Glomerular endothelial cell (primary cell): ENCODE measurements at places on chromosomes 11 and 22. TPM values are rescaled to one million over a fixed set of nuclear protein-coding genes. Genes with fewer than 3 reads are reported as not detected.

- DNase-seq = no peak
Observed at GRCh38 chr22:21634844-21635243, 2.3 kb downstream of the CCDC116 start.

The CAPN5 gene
- 7.1 and 8.8 TPM in 2 replicates for total RNA-seq

- no peak for DNase-seq
Observed at GRCh38 chr11:44466531-44467205, 98.8 kb upstream of the CD82 start.

The CD3G gene
- total RNA-seq = not detected in 2 replicates

The KDM4D gene
- 0.58 and 0.99 TPM in 2 replicates for total RNA-seq

The SLCO2B1 gene
- 0.97 and 5.4 TPM in 2 replicates for total RNA-seq

DNA sequence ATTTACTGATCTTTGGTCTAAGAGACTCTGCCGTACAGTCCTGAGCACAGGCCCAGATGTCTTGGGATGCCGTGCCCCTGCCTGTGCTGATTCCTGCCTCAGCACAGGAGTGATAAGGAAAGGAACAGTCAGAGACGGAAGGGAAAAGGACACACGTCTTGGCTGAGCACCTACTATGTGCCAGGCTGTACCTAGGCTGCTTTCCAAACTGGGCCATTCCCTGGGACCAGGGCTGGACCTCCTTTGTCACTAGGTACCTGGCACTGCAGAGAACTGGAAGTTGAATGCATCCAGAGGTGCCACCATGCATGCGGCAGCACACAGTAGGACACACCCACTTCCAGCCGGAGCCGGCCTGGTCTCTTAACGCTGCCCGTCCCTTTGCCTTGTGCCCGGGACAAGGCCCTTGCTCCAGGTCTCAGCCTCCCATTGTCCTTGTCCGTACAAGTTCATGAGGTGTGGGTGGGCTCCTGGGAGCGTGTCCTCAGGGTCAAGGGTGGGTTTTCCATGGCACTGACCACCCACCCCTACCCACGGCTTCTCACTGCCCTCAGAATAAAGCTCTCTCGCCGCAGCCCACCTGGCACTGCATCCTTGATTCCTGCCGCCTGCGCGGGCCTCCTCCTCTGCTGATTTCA, 1.1 kb upstream of the SSTR3 start:
- no peak for DNase-seq
